ENCODE measurements at places on chromosomes 3 and 15. TPM values are rescaled to one million over a fixed set of nuclear protein-coding genes. Genes with fewer than 3 reads are reported as not detected.
A peak's percentile ranks its signal among the peaks of the same experiment; 100 is the strongest.

Gene GABRR3
- total RNA-seq: under 0.01 TPM

Gene VGLL3
- total RNA-seq: 5.8 TPM

Gene TMEM115
- total RNA-seq: 79.5 TPM

Gene GOLGA8R
- 3.0 TPM for total RNA-seq

Gene WDR93
- total RNA-seq: 0.17 TPM

Gene MAP2K5
- 12.5 TPM for total RNA-seq

Gene SENP5
- 41.6 TPM for total RNA-seq

Gene CYP1A1
- total RNA-seq: not detected

Gene TF
- total RNA-seq: 0.41 TPM

DNA sequence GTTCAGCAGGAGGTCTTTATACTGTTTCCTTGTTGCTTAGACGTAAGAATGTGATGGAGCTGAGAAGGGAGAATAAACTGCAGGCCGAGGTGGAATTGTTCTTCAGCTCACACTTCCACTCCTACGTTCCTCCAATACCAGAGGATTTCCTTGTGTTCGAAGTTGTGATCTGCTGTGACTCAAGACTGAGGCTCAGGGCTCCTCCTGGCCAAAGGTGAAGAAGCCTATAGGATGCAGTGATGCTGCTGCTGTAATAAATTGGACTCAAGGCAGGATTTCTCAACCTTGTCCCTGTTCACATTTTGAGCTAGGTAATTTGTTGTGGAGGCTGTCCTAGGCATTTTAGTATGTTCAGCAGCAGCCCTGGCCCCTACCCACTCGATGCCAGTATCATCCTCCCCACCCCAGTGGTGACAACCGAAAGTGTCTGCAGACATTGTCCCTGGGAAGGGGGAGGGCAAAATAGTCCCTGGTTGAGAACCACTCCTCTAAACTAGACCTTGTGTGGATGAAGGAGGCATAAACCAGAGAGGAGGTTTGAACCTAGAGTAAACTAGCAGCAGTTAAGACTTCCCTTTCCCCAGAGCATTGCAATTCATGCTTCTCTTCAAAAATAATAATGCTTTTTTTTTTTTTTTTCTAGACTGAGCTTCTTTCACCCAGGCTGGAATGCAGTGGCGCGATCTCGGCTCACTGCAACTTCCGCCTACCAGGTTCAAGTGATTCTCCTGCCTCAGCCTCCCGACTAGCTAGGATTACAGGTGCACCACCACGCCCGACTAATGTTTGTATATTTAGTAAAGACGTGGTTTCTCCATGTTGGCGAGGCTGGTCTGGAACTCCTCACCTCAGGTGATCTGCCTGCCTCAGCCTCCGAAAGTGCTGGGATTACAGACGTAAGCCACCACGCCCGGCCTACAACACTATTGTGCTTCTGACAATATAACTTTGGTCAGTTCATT is 11.1 kb downstream of the RAP2B start:
- no peak overlapping the region for H3K27ac ChIP-seq
- no peaks in the 10 kb centered on the region for H3K27me3 ChIP-seq
- no peaks in the 10 kb centered on the region for H3K4me1 ChIP-seq
- no peaks in the 10 kb centered on the region for H3K36me3 ChIP-seq

GRCh38 chr3:47469616-47470015 is 6.1 kb downstream of the SCAP start:
- DNase-seq: peak; percentile 64
- H3K27me3 ChIP-seq: no peaks in the 10 kb centered on the region
- H3K36me3 ChIP-seq: no peaks in the 10 kb centered on the region
- H3K4me1 ChIP-seq: peaks cover 60% of the 10 kb centered on the region
- no peak overlapping the region for H3K4me3 ChIP-seq

- no peaks in the 10 kb centered on the region for H3K36me3 ChIP-seq
- H3K4me1 ChIP-seq: peaks cover 7% of the 10 kb centered on the region
- DNase-seq: no peak
- H3K27me3 ChIP-seq: no peaks in the 10 kb centered on the region
- H3K27ac ChIP-seq: no peak overlapping the region
- no peak overlapping the region for H3K4me3 ChIP-seq
These were observed 87.1 kb downstream of the CCR1 start for GRCh38 chr3:46120983-46121382.

- no peaks in the 10 kb centered on the region for H3K36me3 ChIP-seq
- H3K4me3 ChIP-seq: no peak overlapping the region
- peaks cover 15% of the 10 kb centered on the region for H3K4me1 ChIP-seq
These were observed 48.3 kb upstream of the CGNL1 start for GRCh38 chr15:57327985-57328471.

- no peaks in the 10 kb centered on the region for H3K27me3 ChIP-seq
- peak; percentile 93 for DNase-seq
- H3K4me3 ChIP-seq: no peak overlapping the region
- peaks cover 34% of the 10 kb centered on the region for H3K36me3 ChIP-seq
- peak overlapping the region; percentile 99 for H3K27ac ChIP-seq
These were observed 2.8 kb downstream of the C15orf39 start for GRCh38 chr15:75204340-75205063.

DNA sequence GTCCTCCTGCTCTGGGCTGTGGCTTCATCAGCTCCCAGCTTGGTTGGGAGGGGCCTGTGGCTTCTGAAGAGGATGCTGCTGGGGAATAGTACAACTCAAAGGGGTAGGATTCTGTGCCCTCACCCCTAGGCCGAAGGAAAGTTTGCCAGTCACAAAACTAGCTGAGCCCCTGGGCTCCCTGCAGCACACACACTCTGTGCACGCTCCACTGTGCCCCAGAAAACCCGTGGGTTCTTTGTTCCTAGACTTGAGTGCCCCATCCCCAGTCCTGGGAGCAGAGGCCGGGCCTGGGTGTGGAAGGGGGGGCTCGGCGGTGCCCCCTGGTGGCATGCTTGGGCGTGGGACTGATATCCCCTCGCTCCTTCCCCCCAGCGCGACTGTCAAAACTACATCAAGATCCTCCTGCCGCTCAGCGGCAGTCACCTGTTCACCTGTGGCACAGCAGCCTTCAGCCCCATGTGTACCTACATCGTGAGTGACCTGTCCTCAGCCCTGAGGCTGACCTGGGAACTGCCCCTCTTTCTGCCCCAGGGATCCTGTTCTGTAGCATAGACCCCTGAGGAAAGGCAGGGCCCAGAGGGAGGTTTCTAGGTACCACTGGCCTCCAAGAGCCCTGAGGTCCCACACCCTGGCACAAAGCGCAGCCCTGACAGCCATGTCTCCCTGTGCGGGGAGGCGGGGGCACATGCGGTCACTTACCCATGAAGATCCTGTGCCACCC is 14.2 kb downstream of the CIB1 start:
- H3K4me3 ChIP-seq: no peak overlapping the region
- no peaks in the 10 kb centered on the region for H3K27me3 ChIP-seq
- H3K36me3 ChIP-seq: no peaks in the 10 kb centered on the region
- DNase-seq: peak; percentile 29
- H3K27ac ChIP-seq: no peak overlapping the region

DNA sequence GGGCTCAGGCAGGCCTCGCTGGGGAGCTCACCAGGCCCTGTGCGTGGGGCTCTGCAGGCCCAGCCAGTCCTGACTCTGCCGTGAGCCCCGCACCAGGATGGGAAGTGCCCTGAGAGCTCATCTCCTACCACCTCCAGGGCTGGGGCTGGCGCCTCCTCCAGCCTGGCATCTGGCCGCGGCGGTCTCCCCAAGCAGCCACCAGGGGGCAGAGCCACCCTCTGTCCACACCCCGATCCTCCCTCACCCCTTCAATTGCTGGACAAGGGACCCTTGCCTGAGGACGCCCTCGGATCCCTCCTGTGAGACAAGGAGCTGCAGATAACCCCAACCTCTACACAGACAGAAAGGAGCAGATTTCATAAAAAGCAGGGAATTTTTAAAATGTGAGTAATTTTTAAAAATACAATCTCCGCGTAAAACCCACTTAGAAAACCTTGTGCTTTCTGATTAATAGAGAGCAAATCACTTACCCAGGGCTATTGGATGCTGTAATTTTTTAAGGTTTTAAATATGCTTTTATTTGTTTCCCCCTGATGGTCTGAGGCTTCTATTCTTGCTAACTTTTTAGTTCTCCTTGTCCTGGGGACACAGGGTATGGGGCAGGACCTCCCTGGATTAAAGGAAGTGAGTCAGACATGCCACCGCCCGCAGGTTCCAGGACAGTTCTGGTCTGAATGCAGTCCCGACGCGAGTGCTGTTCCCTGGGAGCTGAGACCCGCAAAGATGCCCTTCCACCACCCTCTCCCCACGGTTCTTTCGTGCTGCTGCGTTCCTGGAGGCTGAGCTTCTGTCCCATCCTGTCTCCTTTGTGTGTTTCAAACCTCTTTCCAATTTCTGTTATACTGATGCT is 52.3 kb upstream of the CHRNA7 start:
- peak; percentile 22 for DNase-seq
- no peaks in the 10 kb centered on the region for H3K36me3 ChIP-seq
- H3K4me1 ChIP-seq: no peaks in the 10 kb centered on the region
- no peak overlapping the region for H3K27ac ChIP-seq

DNA sequence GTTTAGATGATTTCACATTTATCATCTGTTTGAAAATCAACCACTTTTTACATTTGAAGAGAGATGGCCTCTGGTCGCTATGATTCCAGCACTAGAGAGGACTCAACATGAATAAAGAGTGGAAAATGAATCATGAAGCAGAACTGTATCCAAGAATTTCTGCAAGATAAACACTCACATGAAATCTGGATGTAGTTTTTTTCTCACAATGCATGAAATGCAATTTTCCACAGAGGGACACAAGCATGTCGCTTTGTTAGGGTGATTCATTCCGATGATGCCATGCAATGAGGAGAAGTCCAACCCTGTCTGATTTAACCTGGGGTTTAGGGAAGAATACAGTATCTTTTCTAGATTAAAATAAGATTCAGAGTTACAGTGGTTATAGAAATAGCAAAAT is 50.4 kb upstream of the ADCY5 start:
- H3K4me3 ChIP-seq: no peak overlapping the region
- no peaks in the 10 kb centered on the region for H3K4me1 ChIP-seq
- H3K27me3 ChIP-seq: no peaks in the 10 kb centered on the region
- no peak overlapping the region for H3K27ac ChIP-seq

GRCh38 chr3:114892880-114893279 is 254.2 kb downstream of the ZBTB20 start:
- DNase-seq: no peak
- no peaks in the 10 kb centered on the region for H3K4me1 ChIP-seq
- no peaks in the 10 kb centered on the region for H3K27me3 ChIP-seq

DNA sequence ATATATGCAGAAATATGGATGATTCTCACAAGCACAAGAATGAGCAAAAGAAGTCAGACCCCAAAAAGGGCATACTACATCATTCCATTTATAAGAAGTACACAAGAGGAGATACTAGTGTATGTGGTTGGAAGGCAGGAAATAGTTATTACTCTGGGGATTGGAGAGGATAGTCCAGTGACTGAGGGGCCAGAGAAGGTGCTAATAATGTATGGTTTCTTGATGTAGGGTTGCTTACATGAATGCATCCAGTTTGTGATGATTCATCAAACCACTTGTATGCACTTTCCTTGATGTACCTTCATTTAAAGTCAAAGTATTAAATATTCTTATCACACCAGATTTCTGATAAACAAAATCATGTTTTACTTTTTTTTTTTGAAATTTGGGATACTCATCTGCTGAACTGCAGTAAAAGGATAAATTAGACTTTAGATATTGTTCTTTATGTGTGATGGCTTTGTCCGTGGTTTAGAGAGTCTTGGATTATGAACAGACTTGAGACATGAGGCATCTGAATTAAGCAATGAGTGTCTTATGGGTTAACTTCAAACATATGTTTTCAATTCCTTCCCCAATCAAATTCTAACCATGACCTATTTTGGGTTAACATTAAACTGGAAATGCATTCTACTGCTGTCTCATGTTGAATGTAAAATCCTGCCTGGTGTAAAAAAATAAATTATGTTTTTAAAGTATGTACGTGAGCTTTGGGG is 171.2 kb downstream of the SEMA6D start:
- no peaks in the 10 kb centered on the region for H3K36me3 ChIP-seq
- no peak overlapping the region for H3K4me3 ChIP-seq
- peaks cover 5% of the 10 kb centered on the region for H3K27me3 ChIP-seq
- no peaks in the 10 kb centered on the region for H3K4me1 ChIP-seq
- no peak for DNase-seq

DNA sequence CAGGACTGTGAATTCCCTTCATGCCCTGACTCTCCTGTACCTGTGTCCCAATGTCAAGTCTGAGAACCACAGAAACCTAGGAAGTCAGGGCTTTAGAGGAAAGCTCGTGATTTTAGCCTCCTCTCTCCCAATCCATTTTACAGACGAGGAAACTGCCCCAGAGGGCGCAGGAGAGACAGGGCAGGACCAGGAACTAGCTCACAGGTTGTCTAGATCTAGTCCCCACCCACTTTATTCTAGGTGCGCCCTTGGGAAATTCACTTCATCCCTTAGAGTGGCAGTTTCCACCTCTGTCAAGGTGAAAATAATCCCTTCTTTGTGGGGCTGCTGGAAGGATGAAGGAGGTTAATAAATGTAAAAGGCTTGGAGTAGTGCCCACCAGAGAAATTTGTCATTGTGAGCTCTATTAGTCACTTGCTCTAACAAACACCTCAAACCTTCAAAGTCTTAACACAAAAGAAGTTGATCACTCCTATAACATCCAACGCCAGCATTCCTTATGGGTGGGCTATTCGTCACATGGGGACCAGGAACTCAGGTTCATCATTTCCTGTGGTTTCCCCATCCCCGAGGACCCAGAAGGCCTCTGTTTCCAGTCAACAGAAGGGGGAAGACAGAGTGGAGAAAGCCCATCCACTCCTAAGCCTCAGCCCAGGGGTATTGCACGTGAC is 282.3 kb downstream of the XXYLT1 start:
- no peaks in the 10 kb centered on the region for H3K36me3 ChIP-seq
- no peak overlapping the region for H3K27ac ChIP-seq
- no peaks in the 10 kb centered on the region for H3K27me3 ChIP-seq
- DNase-seq: no peak
- no peak overlapping the region for H3K4me3 ChIP-seq
- peaks cover 2% of the 10 kb centered on the region for H3K4me1 ChIP-seq

- no peaks in the 10 kb centered on the region for H3K27me3 ChIP-seq
- no peak overlapping the region for H3K4me3 ChIP-seq
- peaks cover 28% of the 10 kb centered on the region for H3K4me1 ChIP-seq
- no peak for DNase-seq
- no peak overlapping the region for H3K27ac ChIP-seq
These were observed 28.7 kb upstream of the ALPK3 start for GRCh38 chr15:84788500-84788899.

GRCh38 chr3:197354568-197355001 is 56.2 kb upstream of the DLG1 start:
- H3K27me3 ChIP-seq: no peaks in the 10 kb centered on the region
- H3K4me3 ChIP-seq: no peak overlapping the region
- H3K27ac ChIP-seq: no peak overlapping the region
- peaks cover 9% of the 10 kb centered on the region for H3K4me1 ChIP-seq
- no peaks in the 10 kb centered on the region for H3K36me3 ChIP-seq
- no peak for DNase-seq

- H3K27ac ChIP-seq: no peak overlapping the region
- H3K4me3 ChIP-seq: no peak overlapping the region
- H3K27me3 ChIP-seq: no peaks in the 10 kb centered on the region
- no peaks in the 10 kb centered on the region for H3K4me1 ChIP-seq
- no peaks in the 10 kb centered on the region for H3K36me3 ChIP-seq
These were observed 691.4 kb downstream of the ZBBX start for GRCh38 chr3:166688665-166689064.

GRCh38 chr3:86869566-86869965 is 121.4 kb downstream of the VGLL3 start:
- H3K36me3 ChIP-seq: no peaks in the 10 kb centered on the region
- H3K4me1 ChIP-seq: no peaks in the 10 kb centered on the region
- H3K4me3 ChIP-seq: no peak overlapping the region
- no peak overlapping the region for H3K27ac ChIP-seq
- DNase-seq: no peak

- H3K4me1 ChIP-seq: peaks cover 61% of the 10 kb centered on the region
- no peaks in the 10 kb centered on the region for H3K36me3 ChIP-seq
- no peak overlapping the region for H3K4me3 ChIP-seq
- H3K27ac ChIP-seq: peak overlapping the region; percentile 83
- peak; percentile 82 for DNase-seq
- H3K27me3 ChIP-seq: no peaks in the 10 kb centered on the region
These were observed 43.0 kb downstream of the FLNB start for GRCh38 chr3:58051196-58051595.

All from adrenal gland (tissue), 19 donors.